ENCODE measurements at places on chromosomes 7 and 10. TPM values are rescaled to one million over a fixed set of nuclear protein-coding genes. Genes with fewer than 3 reads are reported as not detected.

DNA sequence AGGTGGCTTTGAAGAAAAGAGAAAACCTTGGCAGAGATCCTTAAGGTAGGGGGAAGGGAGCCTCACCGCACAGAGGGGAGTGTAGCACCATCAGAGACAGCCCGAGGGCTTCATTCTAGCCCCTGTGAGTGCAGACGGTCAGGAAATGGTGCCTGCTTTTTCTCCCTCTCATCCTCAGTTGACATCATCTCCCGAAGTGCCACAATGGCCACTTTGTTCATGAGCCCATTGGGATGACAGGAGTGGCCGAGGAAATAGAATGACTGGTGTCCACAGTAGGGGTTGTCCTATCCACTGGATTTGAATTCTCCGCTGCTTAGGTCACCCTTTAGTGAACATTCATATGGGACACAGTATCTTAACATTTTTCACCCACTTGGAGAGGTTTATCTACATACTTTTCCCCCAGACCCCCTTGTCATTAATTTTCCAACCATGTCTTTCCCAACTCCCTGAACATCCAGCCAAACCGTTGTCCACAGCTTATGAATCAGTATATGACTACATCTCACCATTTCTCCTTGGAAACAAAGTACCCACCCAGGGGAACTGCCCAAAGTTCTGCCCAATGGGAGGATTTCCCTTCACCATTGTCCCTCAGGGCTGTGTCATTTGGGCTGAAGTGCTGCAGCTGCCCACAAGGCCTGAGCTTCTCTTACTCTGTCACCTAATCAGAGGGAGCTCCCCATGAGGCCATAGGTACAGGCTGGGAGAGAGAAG, 108.8 kb downstream of the ADCY1 start:
- H3K27ac ChIP-seq: no peak overlapping the region
- no peaks in the 10 kb centered on the region for H3K4me1 ChIP-seq
- DNase-seq: no peak
- H3K36me3 ChIP-seq: peaks cover 5% of the 10 kb centered on the region
- H3K4me3 ChIP-seq: no peak overlapping the region

DNA sequence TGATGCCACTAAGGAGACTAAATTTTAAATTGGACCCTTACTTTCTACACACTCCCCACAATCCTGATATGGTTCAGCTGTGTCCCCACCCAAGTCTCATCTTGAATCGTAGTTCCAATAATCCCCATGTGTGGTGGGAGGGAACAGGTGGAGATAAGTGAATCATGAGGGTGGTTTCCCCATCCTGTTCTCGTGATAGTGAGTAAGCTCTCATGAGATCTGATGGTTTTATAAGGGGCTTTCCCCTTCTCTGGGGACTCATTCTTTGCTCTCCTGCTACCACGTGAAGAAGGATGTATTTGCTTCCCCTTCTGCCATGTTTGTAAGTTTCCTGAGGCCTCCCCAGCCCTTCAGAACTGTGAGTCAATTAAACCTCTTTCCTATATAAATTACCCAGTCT, 18.4 kb upstream of the BET1 start:
- no peaks in the 10 kb centered on the region for H3K4me1 ChIP-seq
- no peak overlapping the region for H3K27ac ChIP-seq
- no peak overlapping the region for H3K4me3 ChIP-seq
- H3K27me3 ChIP-seq: no peaks in the 10 kb centered on the region
- DNase-seq: no peak

DNA sequence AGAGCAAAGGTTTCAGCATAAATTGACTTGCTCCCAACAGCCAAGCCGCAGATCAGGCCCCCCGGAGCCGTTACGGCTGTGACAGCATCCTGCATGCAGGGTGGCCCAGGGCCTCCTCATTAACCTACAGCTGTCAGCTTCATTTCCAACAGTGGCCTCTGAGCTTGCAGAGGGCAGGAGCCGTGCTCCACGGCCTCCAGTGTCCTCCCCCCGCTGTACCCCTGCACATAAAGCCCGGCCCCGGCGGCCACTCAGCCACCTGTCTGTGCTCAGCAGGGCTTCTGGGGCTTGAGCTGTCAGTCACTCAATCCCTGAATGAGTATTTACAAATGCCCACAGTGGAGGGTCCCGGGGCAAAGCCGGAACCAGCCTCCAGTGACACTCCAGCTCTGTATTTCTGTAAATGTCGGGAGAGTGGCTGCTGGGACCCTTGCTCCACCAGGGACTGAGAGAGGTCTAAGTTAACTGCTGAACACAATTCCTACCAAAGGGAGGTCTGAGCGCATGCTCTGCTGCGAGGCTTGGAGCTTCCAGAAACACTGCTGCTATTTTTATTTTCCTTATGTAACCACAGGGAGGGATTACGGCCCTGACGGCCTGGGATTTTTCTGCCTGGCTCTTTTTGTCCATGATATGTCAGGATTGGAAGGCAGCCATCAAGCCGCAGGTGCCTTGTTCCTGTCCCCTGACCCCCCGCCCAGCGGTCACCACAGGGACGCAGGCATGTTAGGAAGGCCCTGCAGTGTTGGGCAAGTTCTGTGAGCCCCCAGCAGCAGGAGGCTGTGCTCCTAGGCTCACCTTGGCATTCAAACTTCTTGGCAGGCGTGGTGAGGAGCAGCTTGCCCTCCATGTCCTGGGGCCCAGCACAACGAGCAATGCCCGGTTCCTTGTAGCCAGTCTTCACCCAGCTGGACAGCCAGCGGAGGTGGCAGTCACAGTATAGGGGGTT, 165.0 kb downstream of the SLIT1 start:
- H3K27ac ChIP-seq: no peak overlapping the region
- no peaks in the 10 kb centered on the region for H3K36me3 ChIP-seq
- peaks cover 4% of the 10 kb centered on the region for H3K4me1 ChIP-seq

AGMO gene
- 1.2 TPM for total RNA-seq

FOXI2 gene
- 0.17 TPM for total RNA-seq

- no peaks in the 10 kb centered on the region for H3K4me1 ChIP-seq
- no peak overlapping the region for H3K27ac ChIP-seq
- no peak for DNase-seq
- no peaks in the 10 kb centered on the region for H3K36me3 ChIP-seq
- H3K4me3 ChIP-seq: no peak overlapping the region
- H3K27me3 ChIP-seq: no peaks in the 10 kb centered on the region
Measured at GRCh38 chr10:7704071-7705016, 1.2 kb downstream of the ITIH2 start.

DNA sequence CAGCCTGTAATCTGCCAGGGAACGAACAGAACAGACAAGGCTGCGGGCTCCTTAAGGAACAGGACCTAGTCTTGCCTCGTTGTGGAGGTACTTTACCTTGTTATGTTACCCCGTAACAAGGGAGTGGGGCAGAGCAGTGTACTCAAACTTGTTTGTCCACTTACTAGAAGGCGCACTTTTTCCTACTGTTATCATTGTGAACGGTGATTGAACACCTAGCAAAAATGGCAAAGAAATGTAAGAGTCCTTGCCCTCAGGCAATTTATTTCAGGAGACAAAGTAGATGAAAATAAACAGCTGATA, 620 bp upstream of the IMPDH1 start:
- DNase-seq: no peak
- peaks cover 20% of the 10 kb centered on the region for H3K27me3 ChIP-seq
- H3K36me3 ChIP-seq: no peaks in the 10 kb centered on the region
- H3K4me3 ChIP-seq: peak overlapping the region; percentile 95
- H3K27ac ChIP-seq: peak overlapping the region; percentile 89
- peaks cover 15% of the 10 kb centered on the region for H3K4me1 ChIP-seq

GRCh38 chr10:117885206-117885829, 161.4 kb downstream of the RAB11FIP2 start:
- DNase-seq: peak; percentile 50
- H3K27ac ChIP-seq: peak overlapping the region; percentile 72
- no peaks in the 10 kb centered on the region for H3K36me3 ChIP-seq
- H3K4me1 ChIP-seq: peaks cover 20% of the 10 kb centered on the region

GRCh38 chr10:63267414-63268148, 134.5 kb downstream of the NRBF2 start:
- peaks cover 10% of the 10 kb centered on the region for H3K4me1 ChIP-seq
- no peaks in the 10 kb centered on the region for H3K36me3 ChIP-seq
- H3K4me3 ChIP-seq: peak overlapping the region; percentile 98
- peaks cover 1% of the 10 kb centered on the region for H3K27me3 ChIP-seq
- H3K27ac ChIP-seq: peak overlapping the region; percentile 99

GRCh38 chr10:7738536-7739407, 35.7 kb downstream of the ITIH2 start:
- no peak overlapping the region for H3K4me3 ChIP-seq
- H3K36me3 ChIP-seq: no peaks in the 10 kb centered on the region
- H3K4me1 ChIP-seq: no peaks in the 10 kb centered on the region

GRCh38 chr7:138008588-138009349, 6.9 kb upstream of the CREB3L2 start:
- no peaks in the 10 kb centered on the region for H3K36me3 ChIP-seq
- no peaks in the 10 kb centered on the region for H3K4me1 ChIP-seq
- H3K4me3 ChIP-seq: no peak overlapping the region
- no peak overlapping the region for H3K27ac ChIP-seq
- no peaks in the 10 kb centered on the region for H3K27me3 ChIP-seq

DNA sequence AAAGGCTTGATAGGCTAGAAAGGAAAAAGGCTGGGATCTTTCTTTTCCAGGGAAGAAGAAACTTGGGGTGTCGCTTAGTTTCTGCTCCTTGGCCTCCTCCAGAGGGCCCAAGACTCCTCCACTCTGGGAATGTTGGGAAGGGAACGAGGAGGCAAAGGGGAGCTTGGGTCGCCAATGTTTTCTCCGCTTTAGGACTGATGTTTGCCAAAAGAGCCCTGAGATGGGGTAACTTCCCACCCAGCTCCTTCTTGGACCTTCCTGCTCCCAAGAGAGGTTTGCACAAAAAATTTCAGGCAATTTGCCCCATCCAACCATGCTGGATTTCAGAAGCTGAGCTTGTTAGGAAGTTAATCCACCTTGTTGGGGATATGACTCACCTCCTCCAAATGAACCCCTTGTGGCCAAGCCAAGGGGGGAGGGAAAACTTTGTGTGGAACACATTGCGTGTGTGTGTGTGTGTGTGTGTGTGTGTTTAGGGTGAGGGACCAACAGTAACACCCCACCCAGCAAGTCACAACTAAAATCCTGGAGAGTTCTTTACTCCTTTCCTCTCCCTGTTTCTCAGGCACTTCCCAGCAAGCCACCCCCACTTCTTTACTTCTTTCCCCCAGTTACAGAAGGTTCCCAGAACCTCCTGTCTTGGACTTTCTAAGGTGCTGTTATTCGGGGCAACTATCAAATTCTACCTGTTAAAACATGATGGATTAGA, 8.7 kb upstream of the HOXA2 start:
- H3K4me3 ChIP-seq: peak overlapping the region; percentile 42
- H3K4me1 ChIP-seq: peaks cover 7% of the 10 kb centered on the region
- no peak overlapping the region for H3K27ac ChIP-seq
- no peak for DNase-seq
- peaks cover 45% of the 10 kb centered on the region for H3K27me3 ChIP-seq

DNA sequence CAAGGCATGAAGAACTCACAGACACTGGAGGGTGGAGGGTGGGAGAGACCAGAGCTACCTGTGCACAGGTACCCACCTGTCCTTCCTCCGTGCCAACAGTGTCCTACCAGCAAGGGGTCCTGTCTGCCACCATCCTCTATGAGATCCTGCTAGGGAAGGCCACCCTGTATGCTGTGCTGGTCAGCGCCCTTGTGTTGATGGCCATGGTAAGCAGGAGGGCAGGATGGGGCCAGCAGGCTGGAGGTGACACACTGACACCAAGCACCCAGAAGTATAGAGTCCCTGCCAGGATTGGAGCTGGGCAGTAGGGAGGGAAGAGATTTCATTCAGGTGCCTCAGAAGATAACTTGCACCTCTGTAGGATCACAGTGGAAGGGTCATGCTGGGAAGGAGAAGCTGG, 21.8 kb downstream of the PRSS2 start:
- H3K27me3 ChIP-seq: peaks cover 17% of the 10 kb centered on the region
- no peak overlapping the region for H3K4me3 ChIP-seq
- DNase-seq: no peak
- no peaks in the 10 kb centered on the region for H3K36me3 ChIP-seq
- H3K27ac ChIP-seq: no peak overlapping the region
- H3K4me1 ChIP-seq: peaks cover 3% of the 10 kb centered on the region
